ENCODE measurements at places on chromosomes 1 and 21.

DNA sequence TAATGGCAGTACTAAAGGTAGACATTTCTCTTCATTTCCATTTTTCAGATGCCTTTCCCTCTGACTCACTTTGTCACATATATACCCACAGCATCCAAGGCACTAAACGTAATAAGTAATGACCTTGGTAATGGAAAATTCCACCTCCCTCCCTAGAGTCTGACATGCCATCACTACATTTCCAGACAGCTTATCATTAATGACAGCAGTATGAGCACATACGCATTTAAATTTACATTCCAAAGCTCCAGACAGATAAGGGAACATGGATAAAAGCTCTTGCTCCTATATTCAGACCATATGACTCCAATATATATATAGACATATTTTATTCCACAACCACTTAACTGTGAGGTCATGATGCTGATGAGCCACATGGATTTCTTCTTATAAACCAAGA, 191.7 kb upstream of the GORAB start:
- no peaks in the 10 kb centered on the region for H3K36me3 ChIP-seq
- no peaks in the 10 kb centered on the region for H3K27me3 ChIP-seq
- no peak overlapping the region for H3K27ac ChIP-seq
- DNase-seq: no peak
- no peak overlapping the region for H3K4me3 ChIP-seq

- H3K27me3 ChIP-seq: no peaks in the 10 kb centered on the region
- no peaks in the 10 kb centered on the region for H3K4me1 ChIP-seq
- DNase-seq: no peak
- H3K27ac ChIP-seq: no peak overlapping the region
- no peak overlapping the region for H3K4me3 ChIP-seq
- peaks cover 26% of the 10 kb centered on the region for H3K36me3 ChIP-seq
Measured at GRCh38 chr1:23809751-23810171, 9.2 kb upstream of the GALE start.

GRCh38 chr21:33232291-33233034, 2.7 kb downstream of the IFNAR2 start:
- no peak for DNase-seq
- H3K36me3 ChIP-seq: no peaks in the 10 kb centered on the region
- no peak overlapping the region for H3K27ac ChIP-seq
- H3K27me3 ChIP-seq: no peaks in the 10 kb centered on the region
- no peak overlapping the region for H3K4me3 ChIP-seq
- peaks cover 31% of the 10 kb centered on the region for H3K4me1 ChIP-seq

DNA sequence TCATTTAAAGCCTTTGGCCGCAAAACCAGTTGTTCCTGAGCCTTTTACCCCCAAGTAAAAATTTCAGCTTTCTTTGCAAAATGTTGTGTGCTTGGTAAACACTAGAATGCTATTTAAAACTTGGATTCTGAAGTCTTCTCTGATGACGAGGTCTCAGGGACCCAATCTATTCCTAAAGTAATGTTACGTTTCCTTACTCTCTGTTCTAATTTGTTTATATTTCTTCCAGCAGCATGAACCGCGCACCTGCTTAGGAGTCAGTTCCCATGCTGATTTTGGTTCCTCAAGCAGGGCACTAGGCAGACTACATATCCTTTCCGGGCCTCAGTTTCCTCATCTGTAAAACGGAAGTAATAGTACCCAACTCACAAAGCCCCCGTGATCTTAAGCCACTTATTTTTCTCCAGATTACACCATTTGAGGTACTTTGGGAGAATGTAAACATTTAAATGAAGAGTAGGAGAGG, 969 bp upstream of the ALDH4A1 start:
- H3K4me1 ChIP-seq: peaks cover 48% of the 10 kb centered on the region
- no peak for DNase-seq

DNA sequence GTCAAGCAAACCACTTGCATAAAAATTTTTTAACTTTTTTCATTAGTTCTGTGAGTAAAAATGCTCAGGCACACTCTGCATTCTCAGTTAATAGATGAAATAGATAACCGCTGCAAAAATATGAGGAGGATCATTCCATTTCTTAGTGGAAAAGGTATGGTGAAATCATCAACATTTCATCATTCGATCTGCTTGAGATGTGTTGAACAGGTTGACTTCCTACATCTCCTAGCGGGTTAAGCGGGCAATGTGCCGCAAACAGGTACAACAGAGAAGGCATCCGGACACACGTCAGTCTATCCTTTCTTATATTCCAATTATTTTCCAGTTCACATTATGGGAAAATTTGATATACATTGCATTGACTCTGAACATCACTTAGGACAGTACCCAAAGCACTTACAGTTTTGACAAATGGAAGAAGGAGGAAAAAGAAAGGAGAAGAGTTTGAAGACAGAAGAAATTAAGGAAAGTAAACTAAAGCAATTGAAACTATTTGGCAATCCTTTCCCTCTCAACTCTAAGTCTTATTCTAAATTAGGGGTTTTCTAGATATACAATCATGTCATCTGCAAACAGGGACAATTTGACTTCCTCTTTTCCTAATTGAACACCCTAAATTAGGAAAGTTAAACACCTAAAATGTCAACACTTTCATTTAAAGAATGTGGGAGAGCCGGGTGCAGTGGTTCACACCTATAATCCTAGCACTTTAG, 33.5 kb downstream of the NIBAN1 start:
- H3K27ac ChIP-seq: no peak overlapping the region
- no peak for DNase-seq
- no peaks in the 10 kb centered on the region for H3K27me3 ChIP-seq
- H3K4me3 ChIP-seq: no peak overlapping the region

- no peaks in the 10 kb centered on the region for H3K27me3 ChIP-seq
- no peaks in the 10 kb centered on the region for H3K4me1 ChIP-seq
- H3K4me3 ChIP-seq: no peak overlapping the region
- H3K36me3 ChIP-seq: peaks cover 17% of the 10 kb centered on the region
- H3K27ac ChIP-seq: no peak overlapping the region
Measured at GRCh38 chr1:114561333-114561732, 20.1 kb downstream of the BCAS2 start.

DNA sequence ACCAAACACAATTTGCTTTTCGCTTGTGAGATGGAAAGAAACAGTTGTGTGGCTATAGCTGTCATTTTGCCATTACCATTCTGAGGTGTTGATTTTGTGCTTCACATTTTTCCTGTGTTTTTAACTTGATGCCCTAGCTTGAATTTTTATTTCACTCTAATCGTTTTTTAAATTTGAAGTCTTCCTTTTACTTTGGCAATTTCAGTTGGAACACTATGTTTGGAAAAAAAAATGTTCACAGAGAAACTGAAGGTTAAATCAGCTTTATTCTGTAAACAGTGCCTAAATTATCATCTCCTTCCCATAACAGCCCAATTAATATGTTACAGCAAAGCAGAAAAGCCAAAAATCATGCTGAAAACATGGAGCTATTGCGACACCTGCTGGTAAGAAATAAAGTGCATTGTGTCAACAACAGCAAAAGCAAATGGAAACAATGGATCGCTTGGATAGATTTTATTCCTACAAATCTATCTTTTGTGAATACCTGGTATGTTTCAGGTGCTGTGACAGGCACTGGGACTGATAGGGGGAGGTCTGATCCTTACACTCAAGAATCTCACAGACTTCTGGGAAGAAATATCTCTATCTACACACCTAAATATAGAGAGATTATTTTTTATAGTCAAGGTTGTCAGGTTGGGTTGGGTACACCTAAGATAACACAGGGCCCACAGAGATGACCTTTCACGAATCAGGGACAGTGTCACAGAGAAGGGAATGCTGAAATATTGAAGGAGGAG, 16.2 kb upstream of the ERICH3 start:
- H3K27ac ChIP-seq: no peak overlapping the region
- H3K4me1 ChIP-seq: no peaks in the 10 kb centered on the region
- no peak for DNase-seq
- no peaks in the 10 kb centered on the region for H3K27me3 ChIP-seq
- H3K36me3 ChIP-seq: no peaks in the 10 kb centered on the region

DNA sequence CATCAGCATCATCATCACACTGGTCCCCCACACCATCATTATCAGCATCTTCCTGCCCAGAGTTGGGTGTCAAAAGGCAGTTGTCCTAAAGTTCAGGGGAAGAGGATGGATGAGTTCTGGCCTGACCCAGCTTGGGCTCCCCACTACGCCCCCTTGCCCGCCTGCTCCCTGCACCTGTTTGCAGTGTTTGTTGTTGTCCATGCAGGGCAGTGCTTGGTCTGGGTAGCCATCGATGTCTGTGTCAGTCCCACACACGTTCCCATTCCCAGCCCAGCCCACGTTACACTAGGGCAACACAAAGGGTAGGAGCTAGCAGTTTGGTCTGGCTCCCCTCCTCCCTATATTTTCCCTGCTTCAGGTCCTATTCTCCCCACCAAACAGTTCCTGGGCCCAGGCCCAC, 6.8 kb downstream of the THBS3 start:
- H3K27me3 ChIP-seq: no peaks in the 10 kb centered on the region
- no peak overlapping the region for H3K4me3 ChIP-seq
- DNase-seq: no peak
- H3K4me1 ChIP-seq: peaks cover 7% of the 10 kb centered on the region
- no peak overlapping the region for H3K27ac ChIP-seq
- peaks cover 4% of the 10 kb centered on the region for H3K36me3 ChIP-seq

GRCh38 chr1:109806733-109807400, 43.1 kb upstream of the EPS8L3 start:
- peaks cover 9% of the 10 kb centered on the region for H3K4me1 ChIP-seq
- H3K36me3 ChIP-seq: no peaks in the 10 kb centered on the region
- no peak overlapping the region for H3K27ac ChIP-seq
- no peaks in the 10 kb centered on the region for H3K27me3 ChIP-seq

DNA sequence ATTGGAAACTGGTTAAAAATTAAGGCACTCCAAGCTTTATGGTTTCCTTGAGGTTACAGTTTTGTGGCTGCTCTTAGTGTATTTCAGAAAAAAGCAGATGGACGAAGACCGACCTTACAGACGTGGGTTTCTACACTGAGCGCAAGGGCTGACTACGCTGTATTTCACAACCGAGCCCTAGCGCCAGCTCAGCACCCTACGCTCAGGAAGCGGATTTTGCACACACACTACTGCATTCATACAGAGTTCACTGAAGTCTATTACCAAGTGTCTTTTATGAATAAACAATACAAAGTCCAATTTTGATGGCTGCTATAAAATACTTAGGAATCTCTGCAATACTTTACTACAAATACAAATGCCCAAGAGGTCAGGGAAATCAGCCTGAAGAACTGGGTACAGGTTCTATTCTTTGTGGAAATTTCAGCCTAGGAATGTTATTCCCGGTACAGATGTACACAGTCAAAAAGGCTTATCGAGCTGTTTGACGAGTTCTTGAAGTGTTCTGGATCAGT, 23.8 kb downstream of the PTTG1IP start:
- no peak overlapping the region for H3K4me3 ChIP-seq
- H3K27ac ChIP-seq: no peak overlapping the region
- H3K4me1 ChIP-seq: peaks cover 22% of the 10 kb centered on the region
- H3K36me3 ChIP-seq: peaks cover 42% of the 10 kb centered on the region

- peak overlapping the region; percentile 93 for H3K4me3 ChIP-seq
- no peaks in the 10 kb centered on the region for H3K36me3 ChIP-seq
Measured at GRCh38 chr1:247077876-247078257, 744 bp downstream of the ZNF670 start.

DNA sequence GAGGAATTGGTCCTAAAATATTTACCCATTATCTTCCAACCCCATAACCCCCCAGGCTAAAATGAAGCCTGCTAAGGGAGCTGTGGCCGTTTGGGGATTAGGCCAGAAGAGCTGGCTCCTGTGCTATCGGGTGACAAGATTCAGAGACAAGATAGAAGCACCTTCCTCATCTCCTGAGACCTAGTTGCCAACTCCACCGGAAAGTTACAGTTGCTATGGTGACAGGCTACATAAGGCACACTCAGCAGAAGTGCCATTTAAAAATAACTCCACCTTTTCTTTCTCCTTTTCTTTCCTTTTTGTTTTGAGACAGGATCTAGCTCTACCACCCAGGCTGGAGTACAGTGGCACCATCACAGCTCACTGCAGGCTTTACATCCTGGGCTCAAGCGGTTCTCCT, 43.6 kb upstream of the ROR1 start:
- H3K27ac ChIP-seq: peak overlapping the region; percentile 44
- peaks cover 15% of the 10 kb centered on the region for H3K4me1 ChIP-seq
- H3K4me3 ChIP-seq: no peak overlapping the region
- H3K27me3 ChIP-seq: no peaks in the 10 kb centered on the region

GRCh38 chr1:23594927-23595353, 35.6 kb upstream of the ID3 start:
- no peak overlapping the region for H3K4me3 ChIP-seq
- no peaks in the 10 kb centered on the region for H3K27me3 ChIP-seq
- peaks cover 34% of the 10 kb centered on the region for H3K4me1 ChIP-seq
- H3K27ac ChIP-seq: no peak overlapping the region
- no peak for DNase-seq

- H3K36me3 ChIP-seq: no peaks in the 10 kb centered on the region
- peak overlapping the region; percentile 18 for H3K4me3 ChIP-seq
- DNase-seq: no peak
- no peaks in the 10 kb centered on the region for H3K27me3 ChIP-seq
- H3K27ac ChIP-seq: peak overlapping the region; percentile 60
Measured at GRCh38 chr1:45622524-45623394, 1.1 kb downstream of the CCDC17 start.

DNA sequence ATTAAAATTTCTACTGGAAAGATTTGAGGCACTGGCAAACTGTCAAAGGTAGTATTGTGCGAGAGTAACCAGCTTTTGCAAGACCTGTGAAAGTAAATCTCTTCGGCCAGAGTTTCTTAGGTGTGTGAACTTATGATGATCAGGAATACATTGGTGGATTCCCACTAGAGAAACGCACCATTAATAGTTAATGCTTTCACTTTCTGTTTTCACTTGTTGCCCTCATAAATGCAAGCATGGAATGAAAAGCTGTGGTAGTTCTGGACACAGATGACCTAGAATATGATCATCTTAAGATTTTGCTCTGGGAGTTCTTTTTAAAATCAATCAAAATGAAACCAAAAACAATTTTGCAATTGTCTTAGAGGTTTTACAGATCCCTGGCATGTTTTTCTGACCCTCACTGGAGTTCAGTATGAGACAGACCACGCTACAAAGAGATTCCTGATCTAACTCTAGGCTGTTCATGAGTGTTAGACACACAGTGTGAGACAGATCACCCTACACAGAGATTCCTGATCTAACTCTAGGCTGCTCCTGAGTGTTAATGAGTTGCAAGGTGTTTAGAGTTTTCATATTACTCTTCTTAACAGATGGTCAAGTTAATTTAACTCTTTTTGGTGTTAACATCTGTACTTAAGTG, 98.8 kb downstream of the SDCCAG8 start:
- H3K27me3 ChIP-seq: no peaks in the 10 kb centered on the region
- no peaks in the 10 kb centered on the region for H3K36me3 ChIP-seq
- DNase-seq: no peak
- peaks cover 11% of the 10 kb centered on the region for H3K4me1 ChIP-seq
- H3K4me3 ChIP-seq: peak overlapping the region; percentile 25

Data from vagina (tissue), 2 donors.